ENCODE measurements at places on chromosomes 1 and 21. TPM values are rescaled to one million over a fixed set of nuclear protein-coding genes. Genes with fewer than 3 reads are reported as not detected.

GRCh38 chr1:196545222-196545621 lies 63.0 kb downstream of the KCNT2 start:
- DNase-seq: no peak

DNA sequence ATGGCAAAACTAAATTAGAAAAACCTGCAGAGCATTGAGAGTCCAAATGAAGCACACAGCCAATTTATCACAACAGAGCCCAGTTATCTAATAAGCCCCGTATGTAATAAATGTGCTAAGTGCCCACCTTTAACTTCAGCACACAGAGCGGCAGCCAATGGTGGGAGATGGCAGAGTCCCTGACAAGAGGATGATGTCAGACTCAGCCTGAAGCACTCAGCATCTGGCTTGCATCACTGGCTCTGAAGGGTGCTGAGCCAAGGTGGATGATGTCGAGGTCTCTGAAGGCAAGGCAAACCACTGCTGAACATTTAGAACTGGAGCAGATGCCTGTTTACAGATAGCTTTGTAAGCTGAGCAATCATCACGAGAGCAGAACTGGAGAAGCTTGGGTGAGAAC lies 118.3 kb downstream of the NUF2 start:
- DNase-seq: no peak

DNA sequence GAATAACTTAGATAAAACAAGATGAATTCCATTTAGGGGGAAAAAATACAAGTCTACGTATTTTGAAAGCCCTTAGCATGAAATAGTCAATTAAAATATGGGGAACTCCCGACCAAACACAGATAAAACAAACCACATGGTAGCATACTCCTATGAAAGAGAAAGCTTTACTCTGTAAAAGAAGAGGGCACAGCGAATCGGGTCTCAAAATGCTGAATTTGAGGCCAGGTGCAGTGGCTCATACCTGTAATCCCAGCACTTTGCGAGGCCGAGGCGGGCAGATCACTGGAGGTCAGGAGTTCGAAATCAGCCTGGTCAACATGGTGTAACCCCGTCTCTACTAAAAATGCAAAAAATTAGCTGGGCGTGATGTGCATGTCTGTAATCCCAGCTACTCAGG lies 116.9 kb upstream of the TIAM1 start:
- DNase-seq: no peak

- no peak for DNase-seq
Observed at GRCh38 chr21:38388203-38388602, 110.1 kb downstream of the ERG start.

DNA sequence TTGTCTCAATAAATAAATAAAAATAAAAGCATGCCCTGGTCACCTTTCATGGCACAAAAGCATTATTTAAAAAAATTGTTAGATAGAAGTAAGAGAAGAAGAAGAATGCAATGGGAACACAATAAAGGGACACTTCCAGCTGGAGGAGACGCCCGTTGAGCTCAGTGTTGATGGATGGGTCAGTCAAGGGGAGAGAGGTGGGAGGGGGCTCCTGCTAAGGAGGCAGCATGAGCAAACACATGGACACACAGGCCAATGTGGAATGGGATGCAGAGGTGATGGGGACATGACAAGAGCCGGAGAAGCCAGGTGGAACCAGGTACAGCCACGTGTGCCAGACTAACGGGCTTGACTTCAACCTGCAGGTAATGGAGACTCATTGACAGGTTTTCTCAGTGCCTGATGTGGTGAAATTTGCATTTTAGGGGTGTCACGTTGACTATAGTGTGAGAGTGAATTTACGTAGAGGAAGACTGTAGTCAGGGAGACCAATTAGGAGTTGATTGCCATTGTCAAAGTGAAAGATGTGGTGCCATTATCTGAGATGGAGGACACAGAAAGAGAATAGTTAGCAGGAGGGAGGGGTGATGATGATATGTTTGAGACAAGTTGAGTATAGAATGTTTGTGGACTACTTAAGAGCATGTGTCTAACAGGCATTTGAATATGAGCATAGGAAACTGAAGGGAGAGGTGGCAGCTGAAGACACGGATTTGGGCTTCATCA lies 48.7 kb upstream of the ATP2B4 start:
- no peak for DNase-seq

- DNase-seq: no peak
Observed at GRCh38 chr1:201275253-201275666, 8.0 kb upstream of the PKP1 start.

DNA sequence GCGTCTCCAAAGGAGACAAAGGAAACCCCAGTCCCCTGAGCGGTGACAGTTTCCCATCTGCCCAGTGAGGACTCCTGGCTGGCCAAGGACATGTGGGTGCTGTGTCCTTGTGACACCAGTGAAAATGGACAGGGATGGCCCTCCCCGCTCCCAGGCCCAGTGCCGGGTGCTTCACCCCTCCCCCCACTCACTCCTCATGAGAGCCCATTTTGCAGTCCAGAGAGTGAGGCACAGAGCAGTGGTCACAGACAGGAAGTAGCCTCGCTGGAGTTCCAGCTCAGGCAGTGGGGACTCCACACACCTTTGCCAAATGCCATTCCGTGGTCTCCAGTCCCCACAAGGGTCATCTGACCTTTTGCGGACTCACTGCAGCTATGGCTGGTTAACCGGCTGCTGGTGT lies 642.9 kb downstream of the PTPRU start:
- no peak for DNase-seq

Gene CNIH3
- polyA plus RNA-seq: 2.6 TPM

- DNase-seq: no peak
Observed at GRCh38 chr1:176696109-176696508, 233.1 kb downstream of the PAPPA2 start.

DNA sequence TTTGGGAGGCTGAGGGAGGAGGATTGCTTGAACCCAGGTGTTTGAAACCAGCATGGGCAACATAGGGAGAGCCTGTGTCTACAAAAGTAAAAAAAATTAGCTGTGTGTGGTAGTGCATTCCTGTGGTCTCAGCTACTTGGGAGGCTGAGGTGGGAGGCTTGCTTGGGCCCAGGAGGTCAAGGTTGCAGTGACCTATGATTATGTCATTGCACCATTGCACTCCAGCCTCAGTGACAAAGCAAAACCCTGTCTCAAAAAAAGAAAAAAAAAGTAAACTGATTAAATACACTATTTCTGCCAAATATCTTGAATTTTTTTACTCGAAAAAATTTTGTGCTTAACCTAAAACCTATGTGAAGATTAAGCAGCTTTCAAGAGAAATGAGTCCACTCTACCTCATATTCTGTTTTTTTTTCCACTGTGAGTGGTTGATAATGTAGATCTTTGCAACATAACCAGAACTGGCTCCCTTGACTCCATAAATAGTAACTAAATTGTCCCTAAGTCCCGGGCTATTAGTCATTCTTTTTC lies 19.4 kb upstream of the ZNF281 start:
- DNase-seq: peak; percentile 54

Gene ADCY10
- polyA plus RNA-seq: 0.02 TPM

GRCh38 chr1:239786464-239786863 lies 305.2 kb upstream of the FMN2 start:
- DNase-seq: no peak

DNA sequence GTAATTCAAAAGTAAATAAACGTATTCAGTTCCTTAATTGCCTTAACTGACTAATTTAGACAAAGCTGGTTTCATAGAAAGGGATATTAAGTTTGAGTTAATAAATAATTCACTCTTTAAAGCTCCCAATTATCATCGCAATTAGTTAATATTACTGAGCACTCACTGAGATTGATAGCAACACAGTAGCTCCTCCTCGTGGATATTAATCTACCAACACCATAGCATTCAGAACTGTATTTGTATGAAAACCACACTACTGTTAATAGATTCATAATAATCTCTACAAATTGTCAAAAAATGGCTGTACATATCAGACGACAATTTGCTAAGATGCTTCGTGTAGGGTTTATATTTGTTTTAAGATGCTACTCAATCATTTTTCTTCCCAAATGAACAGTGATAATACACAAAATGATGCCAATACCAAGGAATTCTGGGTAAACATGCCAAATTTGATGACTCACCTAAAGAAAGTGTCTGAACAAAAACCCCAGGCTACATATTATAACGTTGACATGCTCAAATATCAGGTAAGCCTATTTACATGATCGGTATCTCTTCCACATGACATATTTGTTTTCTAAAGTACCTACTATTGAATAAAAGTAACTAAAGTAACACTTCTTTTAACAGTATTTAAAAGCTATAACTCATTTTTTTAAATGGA lies 18.8 kb upstream of the DYNLT5 start:
- DNase-seq: no peak

All from BJ (cell line).